Panc1 (cell line): ENCODE measurements at places on chromosomes 3 and 15. TPM values are rescaled to one million over a fixed set of nuclear protein-coding genes. Genes with fewer than 3 reads are reported as not detected.

DNA sequence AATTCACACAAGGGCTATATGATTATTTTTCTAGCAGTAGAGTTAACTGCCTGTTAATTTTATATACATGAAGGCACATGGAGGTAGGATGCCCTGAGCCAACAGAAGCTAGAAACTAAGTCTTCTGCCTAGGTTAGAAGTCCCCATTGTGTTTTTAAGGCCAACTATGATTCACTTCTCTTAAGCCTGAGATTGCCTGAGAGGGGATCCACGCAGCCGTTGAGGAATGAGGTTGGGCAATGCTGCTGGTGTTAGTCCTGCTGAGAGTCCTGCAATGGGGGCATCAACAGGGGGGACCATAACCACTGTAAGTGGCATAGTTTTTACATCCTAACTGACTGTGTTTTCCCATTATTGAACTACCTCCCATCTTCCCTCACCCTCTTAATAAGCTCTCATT lies 60.1 kb upstream of the PFN2 start:
- no peak for DNase-seq

Gene P2RY13
- not detected for total RNA-seq

DNA sequence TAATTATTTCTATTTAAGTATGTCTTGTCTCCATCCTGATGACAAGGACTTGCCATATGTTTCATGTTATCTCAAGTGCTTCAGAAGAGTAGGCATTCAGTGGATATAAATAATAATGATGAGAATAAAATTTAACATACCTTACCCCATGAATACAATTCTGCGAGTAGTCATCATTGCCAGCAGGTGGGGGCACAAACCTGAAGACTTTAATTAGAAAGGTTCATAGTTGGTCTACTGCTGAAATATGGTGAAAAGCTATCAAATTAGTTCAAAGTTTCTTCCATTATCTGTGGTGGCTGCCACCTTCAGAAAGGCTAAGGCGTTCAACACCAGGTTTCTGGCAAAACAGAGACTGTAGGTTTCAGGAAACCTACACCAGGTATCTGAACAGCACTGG lies 100.9 kb downstream of the P3H2 start:
- no peak for DNase-seq

DNA sequence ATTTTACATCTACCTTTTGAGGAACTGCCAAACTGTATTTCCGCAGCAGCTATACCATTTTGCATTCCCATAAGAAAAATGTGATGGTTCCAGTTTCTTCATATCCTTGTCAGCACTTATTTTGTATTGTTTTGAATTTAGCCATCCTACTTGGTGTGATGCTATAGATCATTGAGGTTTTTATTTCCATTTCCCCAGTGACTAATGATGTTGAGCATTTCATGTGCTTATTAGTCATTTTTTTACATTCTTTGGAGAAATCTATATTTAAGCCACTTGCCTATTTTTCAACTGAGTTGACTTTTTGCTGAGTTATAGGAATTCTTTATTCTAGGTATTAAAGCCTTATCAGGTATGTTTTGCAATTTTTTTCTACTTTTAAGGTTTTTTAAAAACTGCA lies 347.6 kb upstream of the RARB start:
- no peak for DNase-seq

DNA sequence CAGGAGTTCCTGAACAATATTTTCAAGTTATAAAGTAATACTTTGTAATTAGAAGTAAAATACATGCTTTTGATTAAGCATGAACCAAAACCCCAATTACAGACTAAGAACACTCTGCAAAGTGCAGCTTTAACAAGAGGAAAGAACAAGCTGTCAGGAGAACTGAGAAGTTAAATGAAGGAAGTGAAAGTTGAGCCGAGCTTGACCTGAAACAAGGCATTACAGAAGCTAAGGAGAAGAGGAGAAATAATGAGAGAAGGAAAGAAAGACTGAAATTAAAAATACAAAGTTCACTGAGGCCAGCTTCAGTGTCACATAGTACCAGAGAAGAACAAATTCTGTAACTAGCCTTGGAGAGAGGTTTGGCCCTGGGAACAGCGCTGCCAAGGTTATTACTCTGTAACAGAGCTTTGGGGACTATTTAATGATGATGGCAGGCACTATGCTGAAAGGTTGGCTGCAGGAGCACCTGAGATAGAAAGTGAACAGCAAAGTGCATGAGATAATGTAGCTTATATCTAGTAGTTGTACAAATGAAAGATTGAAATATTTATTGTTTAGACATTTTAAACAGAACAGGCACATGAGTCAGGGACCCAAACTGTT lies 241.9 kb upstream of the PEX5L start:
- no peak for DNase-seq

Gene GOLGA6B
- total RNA-seq: not detected

- no peak for DNase-seq
Observed at GRCh38 chr3:10703875-10704274, 112.2 kb upstream of the SLC6A11 start.
